ENCODE measurements at places on chromosomes 6 and 20.

- no peak for DNase-seq
These were observed 207.2 kb upstream of the ECI2 start for GRCh38 chr6:4342407-4343137.

DNA sequence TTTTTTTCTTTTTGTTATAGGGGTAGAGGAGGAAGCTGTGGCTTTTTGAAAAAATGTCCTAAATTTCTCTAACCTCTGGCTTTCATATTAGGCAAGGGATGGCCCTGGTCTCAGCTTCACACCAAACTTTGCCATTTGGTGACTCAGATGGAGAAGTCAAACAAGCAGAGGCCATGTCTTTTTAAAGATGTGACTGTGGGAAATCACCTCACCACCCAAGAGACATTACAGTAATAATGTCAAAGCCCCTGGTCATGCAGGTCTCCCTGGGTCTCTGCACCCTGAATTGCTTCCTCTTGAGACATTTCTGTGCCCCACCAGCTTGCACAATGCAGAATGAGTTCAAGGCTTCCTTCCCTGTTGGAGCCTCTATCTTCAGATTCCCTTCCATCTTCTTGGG is 39.5 kb upstream of the ADGRF5 start:
- DNase-seq: no peak

- DNase-seq: no peak
These were observed 167.2 kb downstream of the TTLL2 start for GRCh38 chr6:167492100-167492449.

GRCh38 chr6:152351110-152351509 is 286.1 kb downstream of the SYNE1 start:
- DNase-seq: no peak

DNA sequence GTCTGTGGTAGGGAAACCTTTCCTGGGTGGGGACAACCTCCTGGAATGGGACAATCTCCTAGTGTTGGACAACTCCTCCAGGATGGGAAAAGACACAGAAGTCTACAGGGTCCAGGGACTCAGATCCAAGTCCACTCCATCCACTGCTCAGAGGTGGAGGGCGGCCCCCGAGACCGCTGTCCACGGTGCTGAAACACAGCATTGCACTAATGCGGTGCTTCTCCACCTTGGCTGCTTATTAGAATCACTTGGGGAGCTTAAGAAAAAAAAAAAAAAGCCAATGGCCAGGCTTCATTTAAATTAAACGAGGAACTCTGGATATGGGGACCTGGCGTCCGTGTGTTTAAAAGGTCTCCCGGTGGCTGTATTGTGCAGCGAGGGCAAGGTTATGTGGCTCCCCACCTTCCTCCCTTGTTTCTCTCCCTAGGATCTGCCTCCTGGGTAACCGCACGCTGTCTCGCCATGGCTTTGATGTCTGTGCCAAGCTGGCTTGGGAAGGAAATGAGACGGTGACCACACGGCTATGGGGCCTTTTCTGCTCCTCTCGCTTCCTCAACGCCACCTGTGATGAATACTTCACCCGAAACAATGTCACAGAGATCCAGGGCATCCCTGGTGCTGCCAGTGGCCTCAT is 12.0 kb downstream of the SLC12A5 start:
- no peak for DNase-seq

- DNase-seq: no peak
These were observed 26.9 kb downstream of the MUC22 start for GRCh38 chr6:31037169-31037568.

DNA sequence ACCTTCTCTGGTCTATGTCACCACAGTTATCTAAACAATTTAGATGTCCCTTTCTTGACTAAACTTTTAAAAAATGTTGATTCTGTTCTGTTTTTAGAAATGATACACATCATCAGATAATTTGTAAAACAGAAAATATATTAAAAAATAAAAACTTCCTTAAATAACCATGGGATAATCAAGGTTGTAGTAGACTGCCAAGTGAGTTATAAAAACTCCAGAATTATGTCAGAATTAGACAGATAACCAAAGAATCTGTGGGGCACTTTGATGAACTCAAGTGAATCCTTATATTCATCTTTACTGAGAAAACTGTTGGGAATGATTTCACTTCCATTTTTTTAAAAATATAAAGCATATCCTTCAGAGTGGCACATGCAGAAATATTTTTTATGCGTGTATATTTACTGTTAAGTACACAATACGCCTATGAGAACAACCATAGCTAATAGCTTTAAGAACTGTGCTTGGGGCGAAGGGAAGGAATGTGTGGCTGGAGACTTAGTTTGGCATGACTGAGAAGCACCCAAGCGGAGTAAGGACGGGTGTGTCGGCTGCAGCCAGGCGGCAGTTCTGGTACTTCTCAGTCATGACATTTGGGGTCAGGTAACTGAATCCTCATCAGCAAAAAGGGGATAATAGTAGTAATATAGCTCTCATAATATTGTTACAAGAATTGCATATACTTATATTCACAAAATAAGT is 604.7 kb upstream of the CITED2 start:
- no peak for DNase-seq

DNA sequence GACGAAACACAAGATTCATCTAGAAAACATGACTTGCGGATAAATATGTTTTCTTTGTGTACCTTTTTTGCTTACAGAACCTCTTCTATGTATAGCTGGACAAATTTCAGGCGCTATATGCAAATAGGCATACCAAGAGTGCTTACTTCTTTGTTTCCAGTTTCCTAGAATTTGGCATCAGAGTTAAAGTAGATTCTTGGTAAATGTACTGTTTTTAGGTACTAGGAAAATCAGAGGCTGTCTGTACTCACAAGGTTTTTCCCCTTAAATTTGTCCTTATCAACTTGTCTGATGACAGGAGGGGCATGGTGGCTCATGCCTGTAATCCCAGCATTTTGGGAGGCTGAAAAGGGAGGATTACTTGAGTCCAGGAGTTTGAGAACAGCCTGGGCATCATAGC is 124.9 kb upstream of the TMEM170B start:
- DNase-seq: no peak

- DNase-seq: peak; percentile 20
These were observed 49.5 kb downstream of the SOBP start for GRCh38 chr6:107539409-107539808.

GRCh38 chr6:158207422-158207788 is 39.3 kb downstream of the GTF2H5 start:
- no peak for DNase-seq

DNA sequence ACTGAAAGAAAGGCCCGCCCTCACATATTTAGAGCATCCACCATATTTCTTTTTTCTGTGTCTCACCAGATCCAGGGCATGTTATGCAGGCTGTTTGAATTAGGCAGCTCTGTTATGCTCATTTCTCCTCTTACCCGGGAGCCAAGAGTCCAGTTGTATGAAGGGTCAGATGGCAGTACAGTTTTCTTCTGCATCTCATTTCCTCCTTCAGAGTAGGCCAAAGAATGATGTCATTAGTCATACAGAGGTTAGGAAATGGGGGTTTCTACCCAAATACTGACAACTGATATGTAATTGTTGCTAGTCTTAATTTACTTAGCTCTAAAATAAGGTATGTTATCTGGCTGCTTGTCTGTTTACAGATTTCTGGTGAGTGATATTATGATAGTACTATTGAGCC is 130.8 kb downstream of the SOBP start:
- no peak for DNase-seq

DNA sequence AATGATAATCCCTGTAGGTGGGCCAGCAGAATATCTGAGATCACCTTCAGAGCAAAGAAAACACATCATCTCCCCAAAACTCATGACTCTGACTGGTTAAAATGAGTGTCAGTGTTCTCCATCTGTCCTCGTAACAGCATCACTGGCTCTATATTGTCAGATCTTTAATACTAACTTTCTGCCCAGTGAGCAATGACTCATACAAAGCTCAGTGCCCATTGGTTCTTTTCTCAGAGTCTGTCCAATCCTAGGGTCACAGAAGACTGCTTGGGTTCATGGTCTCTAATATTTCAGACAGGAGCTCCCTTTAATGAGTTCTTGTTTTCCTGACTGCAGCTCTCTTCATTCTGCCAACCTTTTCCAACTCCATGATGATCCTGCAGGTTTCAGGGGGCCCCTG is 36.4 kb downstream of the HLA-DPB1 start:
- no peak for DNase-seq

GRCh38 chr6:37988696-37989095 is 169.2 kb downstream of the ZFAND3 start:
- no peak for DNase-seq

- no peak for DNase-seq
These were observed 5.6 kb upstream of the BLCAP start for GRCh38 chr20:37533154-37533715.

DNA sequence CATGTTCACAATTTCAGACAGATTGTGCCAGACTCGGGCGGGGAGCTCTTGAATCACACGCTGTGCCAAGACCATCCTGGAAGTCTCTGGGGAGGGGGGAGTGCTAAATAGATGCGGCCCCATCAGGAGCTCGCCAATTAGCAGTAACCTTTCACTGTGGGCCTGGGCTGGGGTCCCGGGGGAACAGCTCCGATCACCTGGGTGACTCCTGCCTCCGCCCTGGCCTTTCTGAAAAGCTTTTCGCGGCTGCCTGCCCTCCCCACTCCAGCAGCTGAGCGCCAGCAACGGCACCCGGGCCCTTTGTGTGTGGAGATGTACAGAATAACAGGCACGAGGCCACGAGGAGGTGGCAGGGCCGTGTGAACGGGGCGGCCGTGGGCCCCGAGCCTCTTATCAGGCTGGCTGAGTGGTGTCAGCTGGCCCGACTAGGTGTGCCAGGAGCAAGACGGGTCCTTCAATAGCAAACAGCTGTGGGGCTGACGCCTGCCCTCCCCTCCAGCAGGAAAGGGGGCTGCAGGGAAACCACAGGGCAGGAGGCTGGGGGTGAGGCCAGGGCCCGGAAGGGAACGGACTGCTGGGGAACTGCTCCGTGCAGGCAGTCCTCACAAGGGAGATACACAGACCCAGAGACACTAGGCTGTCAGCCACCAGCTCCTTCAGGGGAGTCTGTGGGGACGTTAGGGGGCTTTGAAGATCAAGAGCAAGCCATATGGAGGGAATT is 56.8 kb downstream of the NOL4L start:
- DNase-seq: peak; percentile 92

GRCh38 chr6:80437221-80437620 is 330.8 kb downstream of the BCKDHB start:
- no peak for DNase-seq

DNA sequence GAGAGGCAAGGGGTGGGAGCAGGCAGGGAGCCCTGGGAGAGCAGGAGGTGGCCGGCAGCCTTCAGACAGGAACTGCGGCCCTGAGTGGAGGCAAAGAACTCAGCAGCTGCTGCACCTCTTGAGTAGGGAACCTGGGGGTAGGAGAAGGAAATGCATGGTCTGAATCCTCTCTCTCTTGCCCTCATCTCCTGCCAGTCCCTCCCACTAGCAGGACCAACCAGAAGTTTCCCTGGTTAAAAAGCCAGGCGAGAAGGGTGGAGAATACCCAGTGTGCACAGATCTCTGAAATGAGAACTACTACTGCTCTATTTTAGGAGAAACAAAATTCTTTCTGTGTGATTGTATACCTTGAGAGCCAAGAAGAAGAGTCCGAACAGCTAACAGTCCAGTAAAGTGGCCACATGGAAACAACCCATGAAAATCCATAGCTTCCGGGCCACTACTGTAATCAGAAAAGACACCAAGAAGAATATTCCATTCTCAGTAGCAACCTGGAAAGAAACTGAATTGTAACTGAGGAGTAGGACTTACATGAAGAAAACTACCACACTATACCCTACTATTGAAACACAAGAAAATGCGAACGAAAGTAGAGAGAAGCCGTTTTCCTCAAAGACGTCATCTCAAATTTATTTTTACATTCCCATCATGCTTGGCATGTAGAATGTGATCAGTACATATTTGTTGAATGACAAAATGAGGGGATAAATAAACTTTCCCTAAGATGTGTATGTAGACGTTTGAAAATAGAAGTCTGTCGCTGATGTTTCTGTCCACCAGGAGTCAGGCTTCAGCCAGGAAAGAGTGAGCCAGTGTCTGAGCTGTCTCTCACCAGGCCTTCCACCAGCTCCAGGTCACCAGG is 25.6 kb downstream of the WRNIP1 start:
- no peak for DNase-seq

- no peak for DNase-seq
These were observed 79.5 kb downstream of the BCAS1 start for GRCh38 chr20:53990768-53991450.

DNA sequence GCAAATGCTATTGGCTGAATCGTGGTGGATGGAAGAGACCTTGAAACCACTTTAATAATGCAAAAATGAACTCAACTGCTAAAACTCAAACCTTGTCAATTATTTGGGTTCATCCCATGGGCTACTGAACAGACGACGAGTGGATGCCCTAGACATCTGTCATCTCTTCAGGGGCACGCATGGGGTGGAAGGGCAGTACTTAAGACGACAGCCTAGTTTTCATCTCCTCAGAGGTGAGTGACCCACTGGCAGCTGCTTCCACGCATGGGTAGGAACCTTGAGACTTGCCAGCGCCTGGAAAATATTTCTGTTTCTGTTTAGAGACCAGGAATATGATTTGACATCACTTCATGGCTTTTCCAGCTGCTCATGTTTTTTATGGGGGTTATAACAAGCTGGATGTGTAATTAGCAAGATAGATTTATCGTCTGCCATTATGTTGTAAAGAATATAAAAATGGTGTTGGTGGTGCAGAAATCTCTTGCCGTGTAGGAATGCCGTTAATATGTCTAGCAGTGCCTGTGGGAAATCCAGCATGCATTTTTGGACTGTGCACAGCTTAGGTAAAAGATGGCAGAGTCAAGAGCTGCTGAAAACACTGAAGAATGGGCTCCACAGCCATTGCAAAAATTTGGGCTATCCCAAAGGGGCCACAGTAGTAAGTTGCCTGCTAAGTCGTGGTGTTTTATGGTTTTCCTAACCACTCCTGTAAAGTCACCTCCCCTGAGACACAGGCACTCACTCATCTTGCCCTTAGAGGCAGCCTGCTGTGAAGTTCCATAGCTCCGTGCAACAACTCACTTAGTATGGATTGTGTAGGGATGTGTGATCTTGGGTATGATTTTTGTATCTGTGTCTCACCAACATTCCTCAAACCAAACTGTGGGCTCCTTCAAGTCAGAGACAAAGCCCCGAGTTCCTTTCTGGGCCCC is 203.3 kb downstream of the EYA2 start:
- no peak for DNase-seq

DNA sequence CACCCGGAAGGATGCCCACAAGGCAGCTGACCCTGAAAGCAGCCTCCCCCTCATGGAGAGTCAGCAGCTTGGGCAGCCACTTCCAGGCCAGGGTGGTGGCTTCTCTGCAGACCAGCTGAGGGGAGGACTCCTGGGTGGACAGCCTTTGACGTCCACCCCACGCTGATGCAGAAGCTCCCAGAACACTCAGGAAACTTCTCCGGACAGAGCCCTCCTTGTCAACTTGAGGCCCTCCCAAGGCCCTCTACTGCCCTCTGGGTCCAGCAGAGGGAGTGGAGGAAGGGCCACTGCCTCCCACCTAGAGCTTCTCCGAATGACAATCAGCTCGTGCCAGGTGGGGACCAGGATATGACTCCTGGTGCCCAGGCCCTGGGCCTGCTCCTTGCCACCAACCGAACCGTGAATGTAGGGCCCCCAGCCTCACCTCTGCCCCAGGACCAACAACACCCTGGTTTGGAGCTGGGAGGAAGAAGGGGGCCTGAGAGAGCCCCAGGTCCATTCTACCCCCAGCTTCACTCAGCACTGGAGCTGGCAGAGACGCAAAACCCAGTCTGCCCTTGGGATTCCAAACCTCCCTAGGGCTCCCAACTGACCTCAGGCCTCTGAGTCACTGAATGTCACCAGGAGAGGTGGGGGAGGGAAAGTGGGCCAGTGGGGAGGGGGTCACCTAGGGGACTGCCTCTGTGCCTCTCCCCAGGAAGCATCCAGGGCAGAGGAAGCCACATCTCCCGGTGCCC is 10.9 kb upstream of the SLC22A7 start:
- DNase-seq: no peak

Data from DMS79 (cell line).